Activated T-helper 1 cell treated with Interleukin-2 at 50 U/mL for 16 hours (primary cell): ENCODE measurements at places on chromosomes 16 and 17.

DNA sequence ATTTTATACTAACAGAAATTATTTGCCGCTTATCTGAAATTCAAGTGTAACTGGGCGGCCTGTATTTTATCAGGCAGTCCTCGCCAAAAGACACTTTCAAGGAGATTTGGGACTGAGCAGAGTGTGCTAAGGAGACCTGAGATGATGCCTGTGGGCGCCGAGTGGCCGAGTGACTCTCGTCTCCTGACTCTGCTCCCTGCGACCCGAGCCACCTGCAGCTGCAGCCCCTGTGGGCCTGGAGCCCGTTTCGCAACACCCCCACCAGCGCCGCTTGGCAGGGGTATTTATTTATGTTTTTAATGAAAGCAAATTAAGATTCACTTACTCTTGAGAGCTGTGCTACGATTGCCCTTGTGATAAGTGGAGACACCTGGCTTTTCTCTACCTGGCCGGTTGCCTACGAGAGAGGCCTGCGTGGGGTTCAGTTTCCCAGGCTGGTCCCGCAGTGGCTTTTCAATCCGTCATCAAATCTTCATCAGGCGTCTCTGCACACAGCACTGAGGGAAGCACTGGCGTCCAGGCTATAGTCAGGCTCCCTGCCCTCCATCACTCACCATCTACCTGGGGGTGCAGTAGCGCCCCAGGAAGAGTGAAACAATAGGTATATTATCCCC is 124.0 kb downstream of the SEC14L1 start:
- DNase-seq = no peak

DNA sequence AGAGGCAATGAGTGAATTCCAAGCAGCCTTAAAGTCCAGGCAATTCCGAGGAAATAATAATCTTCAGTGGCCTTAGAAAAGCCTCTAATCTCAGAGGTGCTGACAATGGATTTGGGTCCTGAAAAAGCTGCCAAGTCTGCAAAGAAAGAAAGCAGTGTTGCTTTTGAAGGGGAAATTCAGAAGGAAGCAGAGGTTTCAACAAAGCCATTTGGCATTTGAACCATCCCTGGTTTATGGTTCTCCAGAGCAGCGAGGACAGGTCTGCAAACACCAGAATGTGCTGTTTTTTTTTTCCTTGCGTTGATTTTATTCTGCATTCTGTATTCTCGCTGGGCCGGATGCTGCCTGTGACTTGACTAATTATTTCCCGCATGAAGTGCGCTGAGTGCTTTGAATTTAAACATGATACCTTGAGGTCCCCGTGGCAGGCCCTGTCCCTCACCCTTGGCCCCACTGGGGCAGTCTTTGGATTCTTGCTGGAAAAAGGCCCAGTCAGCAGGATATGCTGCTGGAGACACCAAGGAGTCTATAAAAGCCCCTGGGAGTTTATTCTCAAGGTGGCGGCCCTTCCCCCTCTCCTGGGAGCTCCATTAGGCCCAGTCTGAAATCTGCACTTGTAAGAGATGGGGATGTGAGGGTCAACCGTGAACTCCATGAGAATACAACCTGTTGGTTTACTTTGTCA is 338.3 kb downstream of the HAPSTR1 start:
- DNase-seq = no peak

DNA sequence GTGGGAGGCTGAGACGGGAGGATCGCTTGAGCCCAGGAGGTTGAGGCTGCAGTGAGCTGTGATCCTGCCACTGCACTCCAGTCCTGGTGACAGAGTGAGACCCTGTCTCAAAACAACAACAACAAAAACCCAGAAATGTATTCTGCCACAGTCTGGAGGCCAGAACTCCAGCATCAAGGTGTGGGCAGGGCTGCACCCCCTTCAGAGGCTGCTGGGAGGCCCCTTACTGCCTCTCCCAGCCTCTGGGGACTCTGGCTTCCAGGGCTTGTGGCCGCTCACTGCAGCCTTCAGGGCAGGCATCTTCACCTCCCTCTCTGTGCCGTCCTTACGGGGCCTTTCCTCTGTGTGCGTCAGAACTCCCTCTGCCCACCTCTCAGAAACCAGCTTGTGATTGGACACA is 209.4 kb upstream of the GSE1 start:
- no peak for DNase-seq

DNA sequence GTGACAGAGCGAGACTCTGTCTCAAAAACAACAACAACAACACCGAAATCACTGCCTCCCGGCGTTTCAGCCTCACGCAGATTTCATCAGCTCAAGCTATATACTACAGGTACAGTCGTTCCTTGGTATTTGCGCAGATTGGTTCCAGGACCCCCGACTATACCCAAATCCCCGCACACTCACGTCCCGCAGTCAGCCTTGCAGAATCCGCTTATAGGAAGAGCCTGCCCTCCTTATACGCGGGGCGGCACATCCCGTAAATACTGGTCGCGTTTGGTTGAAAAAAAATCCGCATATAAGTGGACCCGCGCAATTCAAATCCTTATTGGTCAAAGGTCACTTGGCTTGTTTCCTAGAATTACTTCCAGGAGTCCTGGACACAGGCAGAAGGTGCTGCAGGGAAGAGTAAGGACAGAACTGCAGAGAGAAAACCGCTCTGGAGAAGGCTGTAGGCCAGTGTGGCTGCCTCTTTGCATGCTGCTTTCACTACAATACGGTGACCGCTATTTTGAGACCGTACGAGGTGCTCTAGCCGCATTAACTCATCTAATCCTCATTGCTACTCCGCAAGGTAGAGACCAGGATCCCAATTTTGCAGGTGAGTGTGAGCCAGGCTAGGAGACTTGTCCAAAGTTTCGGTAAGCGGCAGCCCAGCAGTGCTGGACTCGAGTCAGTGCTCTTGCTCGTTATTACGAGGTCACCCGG is 718 bp downstream of the NDUFAB1 start:
- no peak for DNase-seq

- no peak for DNase-seq
Observed at GRCh38 chr16:23114131-23114904, 34.9 kb downstream of the USP31 start.

- no peak for DNase-seq
Observed at GRCh38 chr17:36812762-36813161, 124.5 kb upstream of the LHX1 start.
